Spleen (tissue), 13 donors: ENCODE measurements at places on chromosomes 16 and 17.

DNA sequence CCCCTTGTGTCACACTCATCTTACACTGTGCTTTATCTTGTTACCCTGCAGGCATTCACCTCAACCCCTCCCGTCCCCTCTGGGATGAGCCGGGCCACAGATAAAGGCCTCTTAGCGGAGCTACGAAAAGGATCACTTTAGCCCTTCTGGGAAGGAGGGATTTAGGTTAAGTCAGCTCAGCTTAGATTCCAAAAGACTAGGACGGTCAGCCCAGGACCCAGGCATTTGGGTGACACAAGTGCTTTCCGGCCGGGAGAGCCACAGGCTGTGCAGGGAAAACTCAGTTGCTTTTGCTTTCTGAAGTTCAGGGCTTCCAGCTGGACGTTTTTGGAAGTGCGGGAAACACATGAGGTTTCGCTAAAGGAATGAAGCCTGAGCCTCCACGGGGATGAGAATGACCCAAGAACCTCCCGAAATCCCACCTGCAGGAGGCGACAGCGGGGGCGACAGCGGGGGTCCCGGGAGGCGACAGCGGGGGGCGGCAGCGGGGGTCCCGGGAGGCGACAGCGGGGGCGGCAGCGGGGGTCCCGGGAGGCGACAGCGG lies 11.6 kb upstream of the METRNL start:
- peak; percentile 70 for DNase-seq

DNA sequence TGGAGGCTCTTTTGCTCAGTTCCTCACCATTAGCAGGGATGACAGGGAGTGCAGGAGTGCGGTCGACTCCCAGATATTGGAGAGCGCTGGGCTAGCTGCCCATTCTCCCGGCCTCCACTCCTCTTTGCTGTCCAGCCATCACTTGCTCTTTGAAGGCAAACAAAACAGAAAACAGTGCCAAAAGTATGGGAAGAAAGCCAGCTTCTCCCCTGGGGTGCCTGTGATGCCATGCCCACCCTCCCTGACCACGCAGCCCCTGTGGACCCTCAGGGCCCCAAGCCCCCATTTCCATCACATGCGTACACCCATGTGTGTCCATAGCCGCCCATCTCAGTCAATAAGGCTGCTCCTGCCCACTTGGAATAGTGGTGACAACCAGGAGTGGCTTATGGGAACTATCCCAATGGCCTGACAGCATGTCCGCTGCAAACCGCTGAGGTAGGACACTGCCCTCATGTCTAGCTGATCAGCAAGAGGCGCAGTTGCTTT lies 30.0 kb downstream of the MAPT start:
- no peak for DNase-seq

GRCh38 chr16:58476791-58477190 lies 23.2 kb upstream of the NDRG4 start:
- DNase-seq, result no peak

DNA sequence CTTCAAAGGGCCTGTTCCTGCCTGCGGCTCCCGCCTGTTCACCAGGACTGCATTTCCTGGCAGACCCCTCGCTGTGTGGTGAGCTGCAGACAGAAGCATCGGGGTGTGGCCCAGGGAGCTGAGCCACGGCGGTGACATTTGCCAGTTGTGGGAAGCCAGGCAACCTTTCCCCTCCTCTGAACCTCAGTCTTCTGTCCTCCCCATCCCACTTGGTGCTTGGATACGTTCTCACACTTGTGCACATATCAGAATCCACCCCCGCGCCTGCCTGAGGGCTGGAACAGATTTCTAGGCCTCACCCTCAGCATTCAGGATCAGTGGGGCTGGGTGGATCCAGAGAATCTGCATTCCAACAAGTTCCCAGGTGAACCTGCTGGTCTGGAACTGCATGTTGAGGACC lies 63.5 kb downstream of the CRISPLD2 start:
- DNase-seq, result no peak

DNA sequence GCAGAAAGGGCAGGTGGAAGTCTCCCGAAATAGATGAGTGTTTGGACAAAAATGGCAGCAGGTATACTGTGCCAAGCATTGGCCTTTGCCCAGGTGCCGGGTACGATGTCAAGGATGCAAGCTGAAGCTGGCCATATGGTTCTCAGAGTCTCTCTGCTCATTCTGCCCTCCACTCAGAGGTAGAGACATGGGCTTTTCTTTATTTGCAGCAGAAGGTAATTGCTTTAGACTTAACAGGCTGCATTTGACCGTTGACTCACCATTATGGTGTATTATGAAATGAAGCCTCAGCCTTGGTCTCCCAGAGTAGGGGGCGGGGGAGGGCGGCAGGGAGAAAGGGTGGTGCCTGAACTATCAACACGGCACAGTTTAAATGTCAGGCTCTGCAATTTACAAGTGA lies 969.1 kb upstream of the EEF2KMT start:
- no peak for DNase-seq

GRCh38 chr16:8781797-8782196 lies 15.6 kb downstream of the TMEM186 start:
- DNase-seq, result no peak
